ENCODE measurements at places on chromosomes 6 and 20. TPM values are rescaled to one million over a fixed set of nuclear protein-coding genes. Genes with fewer than 3 reads are reported as not detected.
A peak's percentile ranks its signal among the peaks of the same experiment; 100 is the strongest.

GRCh38 chr6:16080204-16080603, 48.7 kb upstream of the MYLIP start:
- no peak for DNase-seq

DNA sequence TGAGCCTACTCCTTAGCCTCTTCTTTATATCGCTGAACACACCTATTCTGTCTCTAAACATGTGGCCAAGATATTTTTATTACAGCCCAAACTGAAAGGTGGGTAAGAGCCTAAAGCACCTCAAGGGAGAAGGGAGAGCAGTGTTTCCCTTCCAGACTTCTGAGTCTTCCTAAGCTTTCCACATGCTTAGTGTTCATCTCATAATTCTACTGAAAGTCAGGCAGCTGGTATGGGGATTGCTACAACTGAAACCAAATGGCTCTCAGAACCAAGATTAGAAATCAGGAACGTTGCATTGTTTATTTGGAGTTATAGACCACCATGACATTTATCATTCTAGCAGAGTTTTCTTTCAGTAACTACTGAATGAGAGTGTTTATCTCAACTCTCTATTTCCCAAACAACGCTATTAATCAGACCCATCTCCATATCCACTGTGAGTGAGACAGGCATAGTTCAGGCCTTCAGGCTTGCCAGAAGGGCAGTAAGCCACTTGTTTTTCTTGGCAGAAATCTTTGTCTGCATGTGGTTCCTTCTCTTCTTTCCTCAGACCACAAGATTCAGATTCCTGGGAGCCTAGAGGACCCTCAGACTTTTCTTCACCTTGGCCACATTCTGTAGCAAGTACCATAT, 22.8 kb downstream of the VGLL2 start:
- DNase-seq, result no peak

- DNase-seq, result no peak
Observed at GRCh38 chr6:111576291-111576690, 29.4 kb downstream of the TRAF3IP2 start.

DNA sequence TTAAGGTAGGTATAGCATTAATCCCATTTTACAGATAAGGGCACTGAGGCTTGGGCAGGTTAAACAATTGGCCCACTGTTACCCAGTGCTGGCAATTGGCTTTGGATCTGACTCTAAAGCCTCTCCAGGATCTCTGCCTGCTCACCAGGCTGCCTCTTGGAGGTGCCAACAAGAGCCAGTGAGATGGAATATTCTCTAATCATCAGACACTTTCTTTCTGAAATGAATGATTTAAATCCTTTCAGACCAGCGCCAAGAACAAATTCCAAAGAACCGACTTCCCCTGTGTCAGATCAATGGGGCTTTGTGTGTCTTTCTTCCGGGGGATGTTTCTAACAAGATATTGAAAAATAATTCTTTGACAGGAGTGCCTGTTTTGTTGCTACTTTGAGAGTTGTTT, 23.6 kb downstream of the CYP39A1 start:
- no peak for DNase-seq

- DNase-seq, result no peak
Observed at GRCh38 chr20:14611479-14611878, 274.1 kb upstream of the FLRT3 start.

DNA sequence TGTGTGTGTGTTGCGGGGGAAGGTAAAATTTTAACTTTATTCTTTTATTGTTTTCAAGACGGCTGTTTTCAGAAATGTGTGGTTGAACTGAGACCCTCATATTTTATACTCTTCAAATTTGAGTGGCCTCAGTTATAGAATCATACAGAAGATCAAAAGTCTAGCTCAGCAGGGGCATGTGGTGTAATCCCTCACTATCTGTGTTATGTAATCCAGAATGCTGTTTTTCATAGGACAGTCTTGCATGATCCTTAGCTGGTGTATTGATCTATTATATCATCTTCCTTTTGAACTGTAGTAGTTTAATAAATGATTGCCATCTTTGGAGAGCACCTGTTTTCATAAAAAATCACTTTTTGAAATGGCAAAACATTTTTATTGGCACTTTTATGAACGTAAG, 1.4 kb downstream of the PLCB4 start:
- DNase-seq, result no peak

DNA sequence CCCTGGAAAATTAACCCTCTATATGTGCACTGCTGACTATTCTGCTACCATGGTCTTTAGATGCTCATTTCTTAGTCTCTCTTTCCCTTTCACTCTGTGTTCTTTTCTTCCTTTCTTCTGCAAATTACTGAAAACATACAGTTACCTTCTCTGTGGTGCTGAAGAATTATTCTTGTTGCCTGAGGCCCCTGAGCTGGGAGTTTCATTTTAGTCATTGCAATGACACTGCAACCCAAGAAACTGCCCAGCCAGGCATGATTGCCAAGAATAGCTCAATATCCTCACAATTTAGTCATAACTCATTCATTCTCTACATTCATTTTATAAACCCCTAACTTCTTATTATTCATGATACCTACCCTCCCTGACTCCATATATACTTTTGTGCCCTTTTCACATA, 245.8 kb upstream of the RAB32 start:
- DNase-seq, result no peak

GRCh38 chr20:44081476-44081875, 105.5 kb downstream of the JPH2 start:
- DNase-seq, result no peak

GRCh38 chr6:142906945-142907470, 38.0 kb downstream of the HIVEP2 start:
- no peak for DNase-seq

GRCh38 chr20:20657092-20657491, 55.4 kb downstream of the RALGAPA2 start:
- no peak for DNase-seq

GRCh38 chr6:49664817-49665216, 28.2 kb upstream of the RHAG start:
- no peak for DNase-seq

GRCh38 chr6:134626086-134626485, 308.2 kb upstream of the SGK1 start:
- no peak for DNase-seq

GRCh38 chr6:46909371-46909770, 12.4 kb downstream of the ADGRF5 start:
- peak; percentile 35 for DNase-seq

The CDH4 gene
- total RNA-seq, result 3.2 TPM

DNA sequence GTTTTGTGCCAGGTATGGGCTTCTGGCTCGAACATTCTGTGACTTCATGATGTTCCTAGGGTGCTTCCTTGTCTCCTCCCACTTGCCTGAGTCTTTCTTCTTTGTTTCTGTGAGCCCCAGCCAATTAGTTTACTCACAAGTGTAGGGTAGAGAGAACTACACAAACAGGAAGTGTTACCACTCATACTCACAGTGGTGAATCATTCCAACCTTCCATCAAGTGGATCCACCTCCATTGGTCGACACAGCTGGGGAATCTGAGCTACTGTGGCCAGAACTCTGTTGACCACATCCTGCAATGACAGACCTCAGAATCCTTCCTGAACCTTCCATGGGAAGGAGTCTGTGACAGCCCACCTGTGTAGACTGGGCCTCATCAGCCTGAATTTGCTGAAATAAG, 76.8 kb downstream of the UNC5CL start:
- DNase-seq, result no peak

The TCF15 gene
- total RNA-seq, result 2.0 TPM

The C4A gene
- total RNA-seq, result 4.3 TPM

- DNase-seq, result no peak
Observed at GRCh38 chr20:59429396-59429795, 129.0 kb downstream of the EDN3 start.

DNA sequence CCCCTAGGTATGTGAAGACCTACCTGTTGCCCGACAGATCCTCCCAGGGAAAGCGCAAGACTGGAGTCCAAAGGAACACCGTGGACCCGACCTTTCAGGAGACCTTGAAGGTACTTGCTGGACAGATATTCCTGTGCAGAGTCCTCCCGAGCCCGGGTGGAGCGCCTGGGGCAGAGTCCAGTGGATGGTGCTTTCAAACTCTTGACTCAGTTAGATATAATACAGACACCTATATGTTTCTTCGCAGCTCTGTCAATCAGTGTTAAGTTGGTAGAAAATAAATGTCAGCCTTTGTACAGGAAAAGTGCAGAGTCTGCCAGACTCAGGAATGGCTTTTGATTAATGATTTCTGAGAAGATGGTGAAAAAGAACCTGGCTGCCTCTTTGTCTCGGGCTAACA, 67.2 kb downstream of the EZR start:
- no peak for DNase-seq

The FGD2 gene
- 0.09 TPM for total RNA-seq

GRCh38 chr6:152207915-152208714, 400.6 kb downstream of the ESR1 start:
- no peak for DNase-seq

- DNase-seq, result no peak
Observed at GRCh38 chr6:144986271-144986670, 701.1 kb downstream of the UTRN start.

DNA sequence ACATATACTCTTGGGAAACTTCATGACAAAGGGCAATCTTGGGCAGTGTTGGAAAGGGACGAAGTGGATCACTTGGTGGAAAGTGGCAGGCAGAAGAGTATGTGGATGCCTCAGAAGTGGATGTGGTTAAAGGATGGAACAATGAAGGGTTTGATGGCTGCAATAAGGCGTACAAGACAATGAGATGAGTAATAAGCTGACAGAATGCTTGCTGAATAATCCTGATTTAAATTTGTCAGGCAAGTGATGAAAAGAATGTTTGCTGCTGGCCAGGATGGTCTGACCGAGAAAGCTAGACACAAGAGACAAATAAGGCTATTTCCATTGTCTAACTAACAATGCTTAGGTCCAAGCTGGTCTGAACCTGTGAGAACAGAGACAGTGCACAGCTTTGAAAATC, 61.6 kb upstream of the CEP85L start:
- DNase-seq, result no peak

- no peak for DNase-seq
Observed at GRCh38 chr20:60170116-60170515, 211.9 kb downstream of the CDH26 start.

DNA sequence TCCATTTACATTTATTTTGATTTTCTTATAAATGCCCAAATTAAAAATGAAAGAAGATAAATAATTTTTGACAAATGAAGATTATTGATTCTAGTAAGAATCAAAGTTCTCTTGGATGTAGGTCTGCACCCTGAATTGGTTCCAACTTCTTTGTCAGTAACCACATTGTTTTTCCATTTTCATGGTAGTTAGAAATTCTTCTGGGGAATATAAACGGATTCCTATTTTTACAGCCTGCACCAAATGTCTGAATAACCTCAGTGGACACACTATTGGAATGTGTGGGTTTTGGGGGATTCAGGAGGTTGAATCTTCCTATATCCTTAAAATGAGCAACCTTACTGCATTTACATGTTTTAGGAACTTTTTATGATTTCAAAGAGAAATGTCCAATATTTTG, 1085.3 kb upstream of the MAP3K7 start:
- DNase-seq, result no peak

The RSPH9 gene
- total RNA-seq, result 0.50 TPM

- DNase-seq, result no peak
Observed at GRCh38 chr6:146985111-146985510, 219.1 kb upstream of the STXBP5 start.

GRCh38 chr20:23160536-23161243, 74.6 kb upstream of the CD93 start:
- DNase-seq, result peak; percentile 38

- no peak for DNase-seq
Observed at GRCh38 chr6:31559606-31559957, 12.2 kb downstream of the NFKBIL1 start.

DNA sequence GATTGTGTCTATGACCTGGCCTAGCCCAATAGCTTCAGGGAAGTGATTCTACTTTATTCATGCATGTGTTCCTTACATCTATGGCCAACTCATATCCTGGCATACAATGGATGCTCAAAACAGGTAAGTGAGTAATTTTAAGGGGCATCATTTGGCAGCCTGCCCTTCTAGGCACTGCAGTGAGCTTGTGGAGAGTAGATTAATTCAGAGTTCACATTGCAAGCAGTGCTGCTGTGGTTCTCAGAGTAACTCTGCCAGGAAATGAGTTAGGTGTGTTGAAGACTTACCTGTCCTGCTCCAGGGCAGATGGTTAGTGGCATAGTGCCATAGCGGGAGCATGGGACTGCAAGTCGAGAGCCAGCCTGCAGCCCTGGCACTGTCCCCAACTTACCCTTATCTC, 158.0 kb downstream of the SCP2D1 start:
- no peak for DNase-seq

DNA sequence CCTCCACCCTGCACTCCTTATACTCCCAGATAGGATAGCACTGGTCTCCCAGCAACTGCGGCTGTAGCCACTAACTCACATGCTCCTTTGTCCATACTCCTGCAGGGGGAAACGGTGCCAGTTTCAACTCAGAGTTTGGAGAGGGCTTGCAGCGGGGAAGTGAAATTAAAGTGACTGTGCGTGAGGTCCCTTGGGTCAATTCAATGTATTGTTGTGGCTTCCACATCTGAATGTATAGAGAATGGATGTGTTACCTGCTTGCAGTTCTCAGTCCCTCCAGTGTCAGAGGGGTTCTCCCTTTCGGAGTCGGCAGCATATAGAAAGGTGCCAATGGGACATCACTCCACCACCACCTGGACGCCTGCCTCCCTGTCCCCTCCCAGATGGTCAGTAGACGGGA, 93.6 kb upstream of the CNKSR3 start:
- peak; percentile 39 for DNase-seq

- no peak for DNase-seq
Observed at GRCh38 chr6:2725364-2725988, 25.2 kb downstream of the MYLK4 start.

The LTA gene
- total RNA-seq, result not detected

DNA sequence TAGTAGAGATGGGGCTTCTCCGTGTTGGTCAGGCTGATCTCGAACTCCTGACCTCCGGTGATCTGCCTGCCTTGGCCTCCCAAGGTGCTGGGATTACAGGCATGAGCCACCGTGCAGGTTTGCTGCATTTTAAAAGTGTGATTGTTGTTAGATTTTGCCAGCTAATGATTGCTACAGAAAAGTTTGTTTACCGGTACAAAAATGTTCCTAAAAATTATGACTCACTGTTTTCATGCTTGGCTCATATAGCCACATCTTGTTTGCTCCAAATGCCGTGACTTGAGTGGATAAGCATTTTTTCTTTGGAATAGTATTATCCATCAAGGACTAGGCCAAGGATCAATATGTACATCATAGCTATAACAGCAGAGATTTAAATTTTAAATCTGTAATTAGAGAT, 24.3 kb downstream of the LRRN4 start:
- DNase-seq, result no peak

DNA sequence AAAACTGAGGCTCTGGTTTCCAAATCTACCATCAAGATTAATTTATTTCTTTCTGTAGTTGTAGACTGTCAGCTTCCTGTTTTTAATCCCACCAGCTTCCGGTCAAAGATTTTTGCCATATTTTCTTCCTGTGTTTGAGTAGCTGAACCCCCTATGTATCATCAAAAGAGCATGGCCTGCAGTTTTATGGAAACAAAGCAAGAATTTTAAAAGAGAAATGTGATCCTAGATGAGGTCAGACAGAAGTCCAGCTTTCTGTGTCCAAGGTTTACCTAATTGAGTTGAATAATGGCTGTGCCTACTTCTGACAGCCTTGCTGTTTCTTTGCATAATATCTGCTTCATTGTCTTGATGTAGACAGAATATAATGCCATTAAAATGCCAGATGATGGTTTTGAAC, 163.7 kb downstream of the CARMIL1 start:
- no peak for DNase-seq

The SLC22A7 gene
- not detected for total RNA-seq

The ZNF335 gene
- 21.1 TPM for total RNA-seq

- DNase-seq, result no peak
Observed at GRCh38 chr6:153729189-153729588, 309.9 kb upstream of the OPRM1 start.

The RSPO4 gene
- 6.7 TPM for total RNA-seq

GRCh38 chr6:159931112-159931511, 37.8 kb upstream of the IGF2R start:
- DNase-seq, result no peak

The GTF3C6 gene
- total RNA-seq, result 101 TPM
